Natural killer cell treated with Interleukin-12 subunit alpha and Interleukin-12 subunit beta and Interleukin-15 and Interleukin-18, amount 100 ng/mL, for 72 hours (primary cell): ENCODE measurements at places on chromosomes 5 and 9. TPM values are rescaled to one million over a fixed set of nuclear protein-coding genes. Genes with fewer than 3 reads are reported as not detected.

- DNase-seq = no peak
These were observed 1440.8 kb upstream of the ACO1 start for GRCh38 chr9:30943446-30944224.

GRCh38 chr5:82721087-82721410 lies 356.1 kb downstream of the TMEM167A start:
- no peak for DNase-seq

DNA sequence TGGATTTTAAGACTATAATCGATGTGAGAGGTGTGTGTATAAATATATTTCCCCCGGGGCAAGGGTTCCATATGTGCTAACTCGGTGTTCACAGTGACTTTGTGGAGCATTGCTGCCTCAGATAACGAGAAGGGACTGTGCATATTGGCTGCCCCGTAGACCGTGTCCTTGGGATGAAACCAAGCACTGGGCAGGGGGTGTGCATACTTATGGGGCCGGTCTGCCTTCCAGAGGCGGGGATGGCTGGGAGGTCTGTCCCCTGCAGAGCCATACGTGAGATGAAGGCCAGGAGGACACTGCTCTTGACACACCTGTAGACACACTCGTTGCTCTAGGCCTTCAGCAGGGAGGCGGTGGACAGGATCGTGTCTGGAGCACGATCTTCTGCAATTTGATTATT lies 56.0 kb upstream of the ZNF354A start:
- no peak for DNase-seq

DNA sequence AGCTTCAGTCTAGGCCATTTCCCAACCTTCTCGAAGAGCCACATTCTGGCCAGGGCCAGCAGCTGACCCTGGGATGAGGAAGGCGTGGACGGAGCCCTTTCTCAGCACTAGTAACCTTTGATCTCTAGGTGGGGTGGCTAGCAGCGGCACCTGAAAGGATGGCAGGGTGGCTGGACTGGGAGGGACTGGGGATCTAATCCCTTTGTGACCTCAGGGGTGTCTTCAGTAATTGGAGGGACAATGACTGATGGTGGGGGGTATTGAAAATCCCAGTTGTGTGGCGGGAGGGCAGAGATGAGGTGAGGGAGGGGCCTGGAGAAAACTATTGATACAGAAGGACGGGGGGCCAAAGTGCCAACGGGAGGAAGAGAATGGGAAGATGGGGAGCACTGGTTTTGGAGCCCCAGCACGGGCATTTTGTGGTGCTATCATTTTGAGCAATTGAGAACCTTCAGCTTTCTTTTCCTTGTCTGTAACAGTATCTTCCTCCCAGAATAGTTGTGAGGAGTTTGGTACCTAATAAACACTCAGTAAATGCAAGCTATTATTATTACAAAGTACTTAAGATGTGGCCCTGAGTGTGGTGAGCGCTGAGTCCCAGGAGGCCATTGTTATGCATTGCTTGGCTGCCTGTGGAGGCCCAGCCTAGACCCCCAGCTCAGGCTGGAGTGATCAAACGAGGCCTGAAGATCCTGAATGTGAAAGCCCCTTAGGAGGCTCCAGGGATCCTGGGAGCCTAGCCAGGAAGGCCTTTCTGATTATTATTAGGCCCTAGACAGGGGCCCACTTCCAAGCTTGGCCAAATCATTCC lies 37.3 kb upstream of the UBE2D2 start:
- DNase-seq = no peak

DNA sequence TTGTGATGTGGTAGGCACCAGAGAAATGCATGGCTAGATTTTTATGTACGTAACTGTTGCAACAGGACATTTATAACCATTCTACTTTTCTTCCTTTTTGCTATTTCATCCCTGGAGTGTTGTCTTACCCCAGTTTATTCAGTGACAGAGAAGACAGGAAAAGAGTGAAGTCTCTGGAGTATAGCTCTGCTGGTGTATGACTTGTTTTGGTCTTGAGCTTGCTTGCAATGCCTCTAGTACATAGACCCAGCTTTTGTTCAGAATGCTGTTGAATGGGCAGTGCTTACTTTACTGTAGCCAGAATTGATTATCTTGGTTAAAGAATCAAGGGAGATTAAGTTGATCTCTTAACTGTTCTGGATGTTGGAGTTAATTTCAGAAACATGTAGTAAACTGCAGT lies 94.3 kb downstream of the PBX3 start:
- DNase-seq = no peak

- no peak for DNase-seq
These were observed 28.1 kb upstream of the SYNPO start for GRCh38 chr5:150612405-150612804.

The WDR38 gene
- total RNA-seq = not detected

DNA sequence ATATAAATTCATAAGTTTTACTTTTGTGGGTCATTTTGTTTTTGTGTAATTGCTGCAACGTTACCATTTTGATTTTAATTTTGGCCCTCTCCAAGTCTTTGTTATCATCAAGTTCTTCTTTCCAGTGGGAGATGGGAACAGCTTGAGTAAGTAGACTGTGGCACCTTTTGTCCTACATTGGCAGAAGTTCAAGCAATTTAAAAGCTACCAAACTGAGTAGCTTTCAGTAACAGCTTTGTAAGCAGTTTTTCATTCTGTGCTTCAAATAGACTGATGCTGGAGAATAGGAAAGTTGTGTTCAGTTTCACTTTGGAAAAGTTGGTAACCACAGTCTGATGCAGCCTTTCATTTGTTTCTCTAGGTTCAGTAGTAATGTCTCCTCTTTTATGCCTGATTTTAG lies 47.8 kb upstream of the TMED7 start:
- no peak for DNase-seq

DNA sequence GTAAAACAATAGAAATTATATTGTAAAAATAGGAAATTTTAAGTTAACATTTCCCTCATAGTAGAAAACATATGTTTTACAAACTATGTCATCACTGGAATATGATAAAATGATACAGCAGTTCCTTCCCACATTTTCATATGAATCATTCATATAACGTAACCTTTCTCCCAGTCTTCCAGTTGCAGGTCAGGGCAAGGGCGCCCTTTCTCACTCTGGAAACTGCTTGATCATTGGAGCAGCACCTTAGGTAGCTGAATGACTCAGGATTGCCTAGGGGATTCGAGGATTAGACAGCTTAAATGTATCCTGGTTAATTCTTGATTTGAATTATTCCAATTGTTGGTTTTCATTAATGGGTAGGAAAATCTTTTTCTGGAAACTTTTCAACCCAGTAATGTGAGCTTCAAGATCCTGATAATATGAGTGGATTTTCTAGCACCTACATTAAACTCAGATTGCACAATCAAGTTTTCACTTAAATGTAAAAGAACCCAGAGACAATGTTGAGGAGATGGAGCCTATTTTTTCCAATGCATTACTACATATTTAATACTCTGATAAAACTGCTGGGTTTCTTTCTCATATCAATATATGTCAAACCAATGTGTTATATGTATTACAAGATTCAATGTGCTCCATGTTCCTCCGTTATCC lies 32.6 kb upstream of the ANXA1 start:
- DNase-seq = no peak
